ENCODE measurements at places on chromosomes 3 and 15.

- DNase-seq = no peak
These were observed 494.8 kb downstream of the SHQ1 start for GRCh38 chr3:72353236-72354128.

DNA sequence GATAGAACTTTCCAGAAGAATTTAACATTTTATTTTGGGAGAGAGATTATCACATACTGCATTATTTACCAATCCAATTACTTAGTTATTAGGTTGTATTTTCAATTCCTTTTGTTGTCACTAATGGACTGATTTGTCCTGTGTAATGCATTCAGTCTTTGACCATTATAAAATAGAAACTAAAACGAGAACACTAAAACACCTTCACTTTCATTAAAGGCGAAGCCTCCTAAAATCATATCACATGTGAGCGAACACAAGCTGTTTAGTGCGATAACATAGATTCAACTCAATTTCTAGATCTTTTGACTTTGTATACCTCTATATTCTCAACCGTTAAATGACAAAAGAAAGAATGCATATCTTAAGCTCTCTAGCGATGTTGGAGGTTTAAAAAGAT lies 253.4 kb downstream of the VGLL3 start:
- DNase-seq = no peak

GRCh38 chr15:60583194-60583593 lies 104.3 kb upstream of the ICE2 start:
- DNase-seq = no peak

- no peak for DNase-seq
These were observed 16.4 kb upstream of the CBLB start for GRCh38 chr3:105885256-105885655.

DNA sequence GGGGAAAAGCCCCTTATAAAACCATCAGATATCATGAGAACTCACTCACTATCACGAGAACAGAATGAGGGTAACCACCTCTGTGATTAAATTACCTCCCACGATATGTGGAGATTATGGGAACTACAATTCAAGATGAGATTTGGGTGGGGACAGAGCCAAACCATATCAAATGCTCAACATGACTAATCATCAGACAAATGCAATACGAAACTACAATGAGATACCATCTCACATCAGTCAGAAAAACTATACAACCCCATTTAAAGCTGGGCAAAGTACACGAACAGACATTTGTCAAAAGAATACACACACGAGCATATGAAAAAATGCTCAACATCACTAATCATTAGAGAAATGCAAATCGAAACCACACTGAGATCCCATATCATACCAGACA lies 67.7 kb downstream of the SCAPER start:
- DNase-seq = no peak

GRCh38 chr3:143063018-143063417 lies 56.6 kb upstream of the CHST2 start:
- DNase-seq = no peak
